ENCODE measurements at places on chromosomes 12 and 14.
A peak's percentile ranks its signal among the peaks of the same experiment; 100 is the strongest.

DNA sequence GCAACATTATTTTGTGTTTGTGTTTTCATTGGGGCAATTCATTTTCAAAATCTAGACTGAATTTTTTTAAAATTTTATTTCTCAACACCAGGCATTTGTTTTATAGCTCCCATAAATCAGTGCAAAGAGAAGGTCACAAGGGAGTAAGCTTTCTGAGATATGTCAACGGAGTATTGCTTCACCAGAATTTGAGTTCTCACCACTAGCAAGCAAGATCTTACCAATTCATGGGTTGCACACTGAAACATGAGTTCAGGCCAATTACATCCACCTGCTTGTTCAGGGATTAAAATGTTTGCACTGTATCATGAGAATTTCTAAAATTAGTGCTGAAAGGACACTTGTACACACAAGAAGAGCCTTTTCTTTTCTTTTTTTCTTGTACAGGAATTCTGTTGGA, 121.9 kb downstream of the CAND1 start:
- no peak for DNase-seq

- no peak for DNase-seq
Measured at GRCh38 chr14:95364481-95365209, 44.9 kb upstream of the CLMN start.

DNA sequence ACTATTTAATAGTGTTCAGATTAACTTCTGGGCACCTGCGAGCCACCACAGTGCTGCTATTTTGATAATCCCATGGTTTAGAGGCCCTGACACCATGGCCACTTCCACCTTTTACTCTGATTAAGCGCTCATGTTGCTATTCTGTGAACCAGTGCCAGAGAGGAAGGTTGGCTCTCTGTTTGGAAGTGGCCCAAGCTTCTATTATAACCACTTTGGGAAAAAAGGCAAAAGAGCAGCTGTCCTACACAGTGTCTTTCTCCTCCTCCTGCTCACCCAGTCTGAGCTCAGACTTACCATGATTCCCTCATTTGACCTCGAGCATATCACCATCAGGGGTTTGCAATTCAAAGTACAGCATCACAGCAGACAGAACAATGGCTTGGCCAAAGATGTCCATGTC, 23.3 kb downstream of the DYRK2 start:
- no peak for DNase-seq

- no peak for DNase-seq
Measured at GRCh38 chr12:76688631-76689030, 75.3 kb upstream of the ZDHHC17 start.

DNA sequence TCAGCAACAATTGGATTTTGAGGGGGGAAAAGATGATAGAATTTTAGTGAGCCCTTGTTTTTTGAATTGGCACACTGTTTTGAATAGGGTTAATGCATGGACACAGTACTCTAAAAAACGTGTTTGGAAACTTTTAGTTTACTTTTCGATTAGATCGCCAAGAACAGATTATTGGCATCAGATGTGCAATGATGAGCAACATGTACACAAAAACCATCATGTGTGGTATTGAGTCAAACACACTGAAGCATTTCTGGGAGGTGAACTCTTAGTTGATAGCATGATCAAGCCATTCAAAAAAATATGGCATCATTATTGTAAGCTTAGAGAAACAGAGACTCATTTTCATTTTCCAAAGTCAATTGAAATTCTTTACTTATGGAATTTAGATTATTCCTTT, 329.2 kb downstream of the ADAMTS20 start:
- DNase-seq, result no peak

GRCh38 chr12:54002915-54003389, 3.0 kb downstream of the HOXC9 start:
- DNase-seq, result no peak

DNA sequence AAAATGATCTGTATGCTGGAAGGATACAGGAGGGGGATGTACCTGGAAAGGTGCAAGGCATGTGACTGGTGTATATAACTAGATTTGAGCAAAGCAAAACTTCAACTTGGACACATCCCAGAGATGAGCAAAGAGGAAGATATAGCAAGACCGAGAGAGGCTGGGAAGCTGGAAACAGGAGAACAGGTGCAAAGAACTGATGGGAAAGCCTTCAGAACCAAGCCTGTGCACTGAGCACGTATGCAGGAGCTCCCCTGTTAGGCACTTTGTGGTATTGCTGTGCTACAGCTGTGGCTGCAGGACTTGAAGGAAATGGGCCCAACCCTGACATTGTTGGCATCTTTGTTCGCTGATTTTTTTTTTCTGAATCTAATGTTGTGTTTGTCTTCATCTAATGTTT, 120.7 kb upstream of the PWP1 start:
- no peak for DNase-seq

DNA sequence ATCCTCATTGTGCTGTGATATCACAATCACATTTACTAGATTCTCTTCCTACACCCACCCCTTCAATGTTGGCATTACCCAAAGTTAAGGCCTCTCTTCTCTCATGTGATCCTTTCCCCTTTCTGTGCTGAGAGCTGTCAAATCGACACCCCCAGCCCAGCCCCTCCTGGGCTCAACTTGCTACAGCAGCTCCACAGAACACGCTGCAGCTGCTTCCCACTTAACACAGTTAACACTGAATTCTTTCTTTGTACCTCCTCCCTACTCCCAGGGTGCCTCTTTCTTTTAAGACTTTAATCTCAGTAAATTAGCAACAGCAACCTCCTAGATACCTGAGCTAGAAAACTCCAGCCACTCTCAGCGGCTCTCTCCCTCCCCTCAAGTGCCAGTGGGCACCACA, 17.8 kb downstream of the SPTB start:
- no peak for DNase-seq

GRCh38 chr12:44960423-44960822, 84.3 kb upstream of the NELL2 start:
- no peak for DNase-seq

DNA sequence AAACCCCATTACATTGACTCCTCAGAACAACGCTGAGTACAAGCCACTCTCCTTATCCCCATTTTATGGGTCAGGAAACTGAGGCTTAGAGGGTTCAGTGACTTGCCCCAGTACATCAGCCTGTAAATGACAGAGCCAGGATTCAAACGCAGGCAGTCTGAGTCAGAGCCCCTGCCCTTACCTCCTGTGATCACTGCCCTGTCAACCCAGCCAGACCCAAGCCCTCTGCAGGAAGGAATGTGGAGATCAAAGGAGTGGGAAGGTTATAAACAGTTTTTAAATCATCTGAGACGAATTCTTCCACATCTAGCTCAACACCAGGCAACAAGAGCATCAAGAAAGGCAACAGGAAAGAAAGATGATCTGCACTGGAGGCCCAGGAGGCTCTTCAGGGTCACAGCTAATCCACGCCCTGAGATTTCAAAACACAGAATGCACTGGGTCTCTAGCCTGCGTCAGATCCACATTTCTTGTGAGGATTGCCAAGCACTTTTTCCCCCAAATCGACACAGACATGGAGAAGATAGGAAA, 38.5 kb downstream of the SPTB start:
- no peak for DNase-seq

GRCh38 chr12:29883525-29883924, 99.8 kb upstream of the TMTC1 start:
- DNase-seq, result no peak

- DNase-seq, result no peak
Measured at GRCh38 chr12:21144309-21144708, 13.3 kb downstream of the SLCO1B1 start.

- peak; percentile 17 for DNase-seq
Measured at GRCh38 chr14:50344116-50344775, 32.1 kb downstream of the DMAC2L start.

- no peak for DNase-seq
Measured at GRCh38 chr12:71262466-71262865, 104.7 kb upstream of the TSPAN8 start.

DNA sequence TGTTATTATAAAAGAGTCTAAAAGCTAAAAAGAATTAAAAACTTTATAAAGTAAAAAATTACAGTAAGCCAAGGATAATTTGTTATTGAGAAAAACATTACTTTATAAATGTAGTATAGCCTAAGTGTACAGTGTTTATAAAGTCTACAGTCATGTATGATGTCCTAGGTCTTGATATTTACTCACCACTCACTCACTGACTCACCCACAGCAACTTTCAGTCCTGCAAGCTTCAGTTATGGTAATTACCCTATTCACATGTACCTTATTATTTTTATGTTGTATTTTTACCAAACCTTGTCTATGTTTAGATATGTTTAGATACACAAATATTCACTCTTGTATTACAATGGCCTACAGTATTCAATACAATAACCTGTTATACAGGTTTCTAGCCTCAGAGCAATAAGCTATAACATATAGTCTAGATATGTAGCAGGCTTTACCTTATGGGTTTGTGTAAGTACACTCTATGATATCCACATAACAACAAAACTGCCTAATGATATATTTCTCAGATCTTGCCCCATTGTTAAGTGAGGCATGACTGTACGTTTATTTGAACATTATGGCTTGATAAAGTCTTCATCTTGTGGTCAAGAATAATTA, 113.7 kb upstream of the KITLG start:
- DNase-seq, result no peak

GRCh38 chr12:10184261-10184843, 5.5 kb downstream of the TMEM52B start:
- no peak for DNase-seq

- no peak for DNase-seq
Measured at GRCh38 chr12:19946550-19946949, 421.8 kb upstream of the PDE3A start.

- no peak for DNase-seq
Measured at GRCh38 chr14:95727056-95727700, 13.3 kb upstream of the TCL1A start.

- DNase-seq, result no peak
Measured at GRCh38 chr12:106685381-106685780, 89.1 kb upstream of the RIC8B start.

DNA sequence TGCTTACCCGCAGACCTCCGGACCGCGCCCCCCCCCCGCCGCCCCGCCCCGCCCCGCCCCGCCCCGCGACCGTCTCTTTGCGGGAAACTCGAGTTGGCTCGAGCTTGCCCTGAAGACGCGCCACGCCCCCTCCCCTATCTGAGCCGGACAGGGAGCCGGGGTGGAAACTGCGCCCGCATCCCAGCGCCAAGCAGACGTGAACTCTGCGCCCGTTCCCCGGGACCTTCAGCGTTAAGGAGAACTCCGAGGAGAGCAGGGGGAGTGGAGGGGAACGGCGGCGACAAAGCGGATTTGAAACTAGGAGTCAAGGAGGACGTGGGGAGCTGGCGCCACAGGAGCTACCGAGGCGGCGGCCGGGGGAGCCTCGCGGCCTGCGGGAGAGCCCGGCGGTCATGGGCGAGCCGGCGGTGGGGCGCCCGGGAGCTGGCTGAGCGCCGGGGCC, at the start of gene KCNK13:
KCNK13 (plus strand) TSS at position 310 of the 442 bp plus-strand sequence. CDS start 212 bp downstream, outside the sequence.
- DNase-seq, result no peak

GRCh38 chr12:57688931-57689330, 5.0 kb upstream of the OS9 start:
- no peak for DNase-seq

GRCh38 chr12:102249079-102249841, 51.6 kb upstream of the PMCH start:
- no peak for DNase-seq

GRCh38 chr12:12704593-12705230, 8.7 kb upstream of the GPR19 start:
- no peak for DNase-seq

DNA sequence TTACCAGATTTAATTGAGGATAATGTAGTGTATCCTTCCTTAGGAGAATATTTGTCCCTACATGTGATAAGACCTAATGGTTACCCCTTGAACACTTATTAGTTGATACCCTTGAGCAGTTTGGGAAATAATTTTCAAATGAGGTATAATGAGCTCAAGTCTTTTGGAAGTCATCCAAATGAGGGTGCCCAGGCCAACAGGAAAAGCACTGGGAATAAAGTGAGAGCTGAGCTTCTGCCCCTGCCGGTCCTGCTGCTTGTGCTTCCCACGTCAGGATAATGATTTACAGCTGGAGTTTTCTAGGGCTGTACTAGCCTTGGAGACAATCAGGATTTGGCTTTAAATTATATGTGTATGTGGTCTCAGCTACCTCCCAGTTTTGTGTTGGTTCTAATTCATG, 178.8 kb upstream of the FRMD6 start:
- no peak for DNase-seq

DNA sequence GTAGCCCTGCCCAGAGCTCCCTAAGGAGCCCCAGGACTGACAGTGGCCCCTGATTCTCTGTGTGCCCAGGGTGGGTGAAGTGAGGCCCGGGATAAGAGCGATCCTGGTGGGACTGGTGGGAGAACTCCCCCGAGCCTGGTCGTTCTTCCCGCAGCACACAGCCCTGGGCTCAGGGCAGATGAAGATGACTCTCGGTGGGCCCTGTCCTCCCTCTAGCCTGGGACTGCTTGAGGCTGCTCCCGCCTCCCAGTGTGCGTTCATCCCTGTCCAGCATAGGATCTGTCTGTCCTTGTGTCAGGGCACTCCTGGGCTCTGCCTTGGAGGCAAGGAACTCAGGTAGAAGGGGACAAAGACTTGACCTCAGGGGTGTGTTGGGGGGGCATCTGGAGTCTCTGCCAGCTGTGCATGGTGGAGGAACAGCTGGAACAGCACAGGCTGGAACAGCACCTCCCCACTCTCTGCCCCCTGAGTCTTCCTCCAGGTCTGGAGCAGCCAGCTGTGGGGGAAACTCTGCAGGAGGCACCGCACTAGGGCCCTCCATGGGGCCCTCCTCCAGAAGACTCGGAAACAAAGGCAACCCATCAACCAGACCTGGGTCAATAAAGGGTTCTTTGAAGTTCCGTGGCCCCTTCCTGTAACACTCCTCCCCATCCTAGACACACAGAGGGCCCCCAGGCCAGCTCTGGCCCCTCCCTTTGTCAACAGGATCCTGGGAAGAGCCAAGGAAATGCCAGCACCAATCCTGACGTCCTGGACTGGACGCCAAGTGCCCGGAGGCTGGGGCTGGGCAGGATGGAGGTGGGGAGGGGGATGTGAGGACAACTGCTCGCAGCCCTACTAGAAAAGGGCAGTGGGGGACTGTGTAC, 15.9 kb downstream of the FAIM2 start:
- DNase-seq, result no peak

GRCh38 chr12:243381-243780, 19.3 kb downstream of the SLC6A13 start:
- no peak for DNase-seq

DNA sequence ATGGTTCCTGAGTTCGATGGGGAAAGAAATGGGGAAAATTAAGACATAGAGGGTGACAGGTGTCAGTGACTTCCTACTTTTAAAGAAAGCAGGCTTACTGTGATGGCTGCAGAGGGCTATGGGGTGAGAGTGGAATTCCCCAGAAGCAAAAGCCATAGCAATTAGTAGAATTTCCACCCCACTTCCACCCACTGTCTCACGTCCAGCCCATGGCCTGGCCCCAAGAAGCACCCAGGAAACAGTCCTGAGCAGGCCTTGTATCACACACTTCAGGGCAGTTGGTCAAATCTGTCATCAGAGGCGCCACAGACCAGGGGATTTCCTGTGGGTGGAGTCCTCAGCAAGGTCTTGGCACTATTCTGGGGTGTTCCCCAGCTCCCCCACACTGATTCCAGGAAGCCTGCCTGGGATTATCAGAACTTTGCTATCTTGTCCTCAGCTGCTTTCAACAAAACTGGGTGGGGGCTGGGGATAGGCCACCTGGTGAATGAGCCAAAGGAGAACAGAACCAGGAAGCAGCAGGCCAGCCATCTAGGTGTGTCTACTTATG, 120.1 kb upstream of the CCND2 start:
- no peak for DNase-seq

GRCh38 chr12:88163371-88163770, 21.3 kb downstream of the TMTC3 start:
- no peak for DNase-seq

GRCh38 chr14:58709949-58710348, 72.2 kb downstream of the DACT1 start:
- no peak for DNase-seq
